ENCODE measurements at places on chromosomes 6 and 20. TPM values are rescaled to one million over a fixed set of nuclear protein-coding genes. Genes with fewer than 3 reads are reported as not detected.

DNA sequence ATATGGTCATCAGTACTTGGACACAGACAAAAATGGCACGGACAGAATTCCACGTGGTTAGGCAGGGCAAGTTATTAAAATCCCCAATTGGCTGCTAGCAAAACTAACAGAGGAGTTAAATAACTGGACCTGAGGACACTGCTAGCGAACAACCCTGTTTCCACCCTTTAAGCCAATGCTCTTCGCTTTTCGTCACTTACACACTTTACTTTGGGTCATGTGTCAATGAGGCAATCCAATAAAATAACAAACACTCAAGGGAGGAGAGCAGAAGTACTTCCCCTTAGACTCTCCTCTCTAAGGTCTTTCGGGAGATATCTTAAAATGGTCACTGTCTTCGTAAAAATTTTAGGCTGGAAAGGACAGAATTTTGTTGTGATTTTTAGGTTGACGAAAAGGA lies 68.6 kb downstream of the LCA5 start:
- no peak for DNase-seq

DNA sequence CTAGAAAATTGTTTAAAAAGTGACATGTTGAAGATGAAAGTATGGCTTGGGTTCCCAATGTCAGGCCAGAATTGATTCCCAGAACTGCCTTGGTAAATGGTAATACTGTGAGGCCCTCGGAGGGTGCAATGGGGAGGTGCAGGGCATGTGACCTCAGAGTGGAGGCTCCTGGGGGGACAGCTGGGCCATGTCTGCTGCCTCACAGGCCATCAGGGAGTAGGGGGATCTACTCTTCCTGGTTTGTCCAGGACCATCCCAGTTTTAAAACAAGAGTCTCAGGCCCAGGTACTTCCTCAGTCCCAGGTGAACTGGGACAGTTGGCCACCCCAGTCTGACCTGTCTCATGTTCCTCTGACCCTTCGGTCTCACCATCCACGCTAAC lies 55.3 kb upstream of the SNX9 start:
- no peak for DNase-seq

GRCh38 chr20:41380551-41381193 lies 14.1 kb upstream of the EMILIN3 start:
- no peak for DNase-seq

DNA sequence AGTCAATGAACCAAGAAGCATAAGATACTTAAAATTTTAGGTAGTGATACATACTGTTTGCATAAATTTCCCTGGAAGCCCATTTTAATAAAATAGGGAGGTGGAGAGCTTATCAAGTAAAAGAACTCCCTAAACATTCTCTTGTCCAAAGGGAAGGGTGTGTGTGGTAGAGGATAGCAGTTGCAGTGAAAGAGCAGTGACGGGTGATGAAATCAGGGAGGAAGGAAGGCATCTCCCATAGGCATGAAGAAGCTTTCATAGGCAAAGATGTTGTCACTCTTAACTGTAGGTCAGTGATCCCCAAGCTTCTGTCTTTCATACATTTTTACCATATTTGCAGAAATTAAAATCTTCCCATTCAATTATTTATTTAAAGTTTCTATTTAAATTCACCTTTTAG lies 60.0 kb upstream of the ZNF831 start:
- no peak for DNase-seq

- no peak for DNase-seq
Measured at GRCh38 chr6:128538763-128539162, 18.4 kb upstream of the PTPRK start.

- no peak for DNase-seq
Measured at GRCh38 chr6:158002951-158003853, 21.5 kb downstream of the SYNJ2 start.

- no peak for DNase-seq
Measured at GRCh38 chr6:37903351-37904340, 84.1 kb downstream of the ZFAND3 start.

DNA sequence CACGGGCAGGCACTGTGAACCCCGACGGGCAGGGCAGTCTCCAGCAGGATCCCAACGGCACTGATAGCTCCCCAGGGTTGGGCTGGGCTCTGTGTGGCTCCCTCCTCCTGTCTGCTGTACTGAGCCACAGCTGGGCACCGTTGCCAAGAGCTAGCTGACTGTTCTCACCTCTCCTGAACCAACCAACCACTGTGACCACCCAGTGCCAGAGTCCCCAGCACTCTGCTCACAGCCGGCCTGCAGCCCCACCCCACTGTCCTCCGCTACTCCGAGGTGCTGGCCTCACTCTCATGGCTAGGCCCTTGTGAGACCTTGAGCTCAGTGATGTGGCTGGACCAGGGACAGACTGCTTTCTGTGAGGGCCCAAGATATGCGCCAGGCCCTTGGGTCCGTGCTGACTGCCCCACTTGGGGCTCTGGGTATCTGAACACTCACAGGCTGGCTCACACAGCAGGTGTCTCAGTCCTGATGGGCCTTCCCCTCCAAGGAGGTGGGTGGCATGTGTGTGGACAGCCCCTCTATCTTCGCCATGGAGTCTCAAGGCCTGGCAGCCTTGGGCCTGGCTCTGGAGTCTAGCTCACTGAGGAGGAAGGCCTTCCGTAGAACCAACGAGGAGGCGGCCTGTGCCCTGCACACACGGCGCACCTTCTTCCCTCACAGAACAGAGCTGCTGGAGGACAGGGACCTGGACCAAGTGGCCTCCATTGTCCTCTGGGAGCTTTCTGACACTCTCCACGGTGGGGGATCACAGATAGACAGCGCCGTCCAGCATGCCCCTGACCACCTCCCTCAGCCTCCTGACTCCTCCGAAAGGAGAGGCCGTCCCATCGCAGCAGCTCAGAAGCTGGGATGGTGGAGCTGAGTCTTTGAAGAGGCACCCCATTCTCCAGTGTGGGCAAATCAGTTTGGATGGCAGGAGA lies 53.5 kb downstream of the TCP11 start:
- no peak for DNase-seq

DNA sequence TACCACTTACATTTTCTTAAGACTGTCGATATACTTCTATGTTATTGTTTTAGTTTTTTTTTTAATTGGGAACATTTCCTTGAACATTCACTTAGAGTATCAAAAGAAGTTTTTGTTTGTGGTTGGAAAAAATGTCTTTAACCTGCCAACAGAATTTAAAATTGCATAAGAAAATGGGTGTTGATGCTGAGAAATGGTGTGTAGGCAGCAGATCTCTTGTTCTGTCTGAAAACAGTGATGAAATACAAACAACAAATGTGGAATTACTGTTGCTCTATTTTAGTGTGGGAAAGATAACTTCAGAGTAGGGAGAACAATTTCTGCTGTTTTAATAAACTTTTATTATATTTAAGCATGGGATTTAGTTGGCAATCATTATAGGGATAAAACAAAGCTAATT lies 293.5 kb downstream of the CDKAL1 start:
- no peak for DNase-seq

GRCh38 chr20:32112841-32113240 lies 3.3 kb downstream of the TM9SF4 start:
- DNase-seq: no peak

- no peak for DNase-seq
Measured at GRCh38 chr6:157644043-157644810, 178.8 kb upstream of the SNX9 start.

DNA sequence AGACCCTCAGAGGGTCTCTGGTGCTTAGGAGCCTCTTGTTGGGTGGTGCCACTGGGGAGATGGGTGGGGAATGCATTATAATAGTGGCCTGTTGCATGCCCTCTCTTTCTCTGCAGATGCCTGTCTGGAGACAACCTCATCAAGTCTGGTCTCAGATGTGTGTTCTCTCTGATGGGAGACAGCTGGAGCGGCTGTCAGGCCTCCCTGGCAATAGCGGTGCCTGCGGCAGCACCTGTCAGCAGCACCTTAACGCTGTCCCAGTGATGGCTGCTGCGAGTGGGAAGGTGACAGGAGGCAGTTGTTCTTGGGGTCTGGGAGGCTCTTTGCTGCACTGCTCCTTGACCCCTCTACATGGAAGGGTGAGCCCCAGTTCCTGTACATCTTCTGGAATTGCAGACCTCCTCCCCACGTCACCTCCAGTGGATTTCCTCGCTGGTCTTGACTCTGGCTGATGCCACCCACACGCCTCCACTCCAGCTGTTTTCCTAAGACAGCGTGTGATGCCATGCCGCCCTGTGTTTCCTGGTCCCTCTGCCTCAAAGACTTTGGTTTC lies 63.3 kb upstream of the BLCAP start:
- no peak for DNase-seq

DNA sequence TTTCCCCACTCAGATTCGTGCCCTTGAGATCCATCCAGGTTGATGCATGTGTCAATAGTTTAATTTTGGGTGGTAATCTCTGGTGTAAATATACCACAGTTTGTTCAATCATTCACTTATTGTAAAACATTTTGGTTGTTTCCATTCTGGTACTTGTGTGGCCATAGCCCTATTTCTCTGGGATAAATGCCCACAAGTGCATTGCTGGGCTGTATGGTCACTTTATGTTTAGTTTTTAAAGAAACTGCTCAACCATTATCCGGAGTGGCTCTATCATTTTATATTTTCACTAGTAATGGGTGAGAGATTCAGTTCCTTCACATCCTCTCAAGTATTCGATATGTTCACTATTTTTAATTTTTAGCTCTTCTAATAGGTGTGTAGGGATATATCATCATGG lies 60.7 kb upstream of the RNF24 start:
- DNase-seq: no peak

DNA sequence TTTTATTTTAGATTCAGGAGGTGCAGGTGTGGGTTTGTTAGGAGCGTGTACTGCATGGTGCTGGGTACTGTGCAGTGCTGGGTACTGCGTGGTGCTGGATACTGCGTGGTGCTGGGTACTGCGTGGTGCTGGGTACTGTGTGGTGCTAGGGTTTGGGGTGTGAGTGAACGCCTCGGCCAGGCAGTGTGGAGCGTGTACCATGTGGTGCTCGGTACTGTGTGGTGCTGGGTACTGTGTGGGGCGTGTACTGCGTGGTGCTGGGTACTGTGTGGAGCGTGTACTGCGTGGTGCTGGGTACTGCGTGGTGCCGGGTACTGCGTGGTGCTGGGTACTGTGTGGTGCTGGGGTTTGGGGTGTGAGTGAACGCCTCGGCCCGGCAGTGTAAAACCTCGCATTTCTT lies 62.9 kb downstream of the WDR27 start:
- no peak for DNase-seq

DNA sequence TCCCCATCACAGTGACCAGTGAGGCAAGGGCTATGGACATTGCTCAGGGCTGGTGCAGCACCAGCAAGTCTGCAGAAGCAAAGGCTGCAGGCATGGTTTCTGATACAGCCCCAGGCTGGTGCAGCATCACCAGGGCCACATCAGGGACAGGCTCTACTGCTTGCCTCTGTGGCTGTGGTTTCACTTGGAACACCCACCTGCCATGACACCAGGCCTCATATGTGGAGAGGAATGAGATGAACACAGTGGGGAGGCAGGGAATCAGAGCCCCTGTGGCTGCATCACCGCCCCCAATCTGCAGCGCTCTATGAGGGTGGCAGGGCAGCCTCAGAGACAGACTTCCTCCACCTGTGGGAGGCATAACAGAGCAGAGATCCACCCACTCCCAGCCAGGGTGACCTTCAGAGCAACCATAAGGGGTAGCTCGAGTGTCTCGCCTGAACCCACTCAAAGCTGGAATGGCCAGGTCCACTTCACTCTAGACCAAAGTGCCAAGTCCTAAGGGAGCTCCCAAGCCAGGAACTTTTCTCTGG lies 7.9 kb downstream of the RING1 start:
- DNase-seq: peak; percentile 22

GRCh38 chr6:118316796-118317384 lies 231.2 kb upstream of the PLN start:
- DNase-seq: no peak

- no peak for DNase-seq
Measured at GRCh38 chr20:2871661-2872458, 1.4 kb upstream of the PTPRA start.

DNA sequence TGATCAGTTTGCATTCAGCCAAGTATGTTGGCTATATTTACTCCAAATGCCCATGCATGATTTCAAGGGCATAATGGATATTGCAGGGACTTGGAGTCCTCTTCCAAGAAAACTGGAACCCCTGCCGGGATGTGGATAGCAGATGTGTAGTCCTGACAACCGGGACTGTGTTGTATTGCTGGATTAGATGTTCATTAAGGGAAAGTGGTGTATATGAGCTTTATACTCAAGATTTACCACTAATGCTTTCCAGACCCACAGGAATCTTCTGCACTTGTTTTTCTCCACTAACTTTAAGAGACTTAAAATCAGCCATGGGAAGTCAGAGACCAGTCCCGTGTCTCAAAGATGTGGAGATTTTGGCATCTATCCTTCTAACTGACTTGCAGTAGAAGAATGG lies 770.9 kb downstream of the HDGFL1 start:
- no peak for DNase-seq

GRCh38 chr6:136784910-136785746 lies 7.1 kb downstream of the MAP3K5 start:
- peak; percentile 61 for DNase-seq

DNA sequence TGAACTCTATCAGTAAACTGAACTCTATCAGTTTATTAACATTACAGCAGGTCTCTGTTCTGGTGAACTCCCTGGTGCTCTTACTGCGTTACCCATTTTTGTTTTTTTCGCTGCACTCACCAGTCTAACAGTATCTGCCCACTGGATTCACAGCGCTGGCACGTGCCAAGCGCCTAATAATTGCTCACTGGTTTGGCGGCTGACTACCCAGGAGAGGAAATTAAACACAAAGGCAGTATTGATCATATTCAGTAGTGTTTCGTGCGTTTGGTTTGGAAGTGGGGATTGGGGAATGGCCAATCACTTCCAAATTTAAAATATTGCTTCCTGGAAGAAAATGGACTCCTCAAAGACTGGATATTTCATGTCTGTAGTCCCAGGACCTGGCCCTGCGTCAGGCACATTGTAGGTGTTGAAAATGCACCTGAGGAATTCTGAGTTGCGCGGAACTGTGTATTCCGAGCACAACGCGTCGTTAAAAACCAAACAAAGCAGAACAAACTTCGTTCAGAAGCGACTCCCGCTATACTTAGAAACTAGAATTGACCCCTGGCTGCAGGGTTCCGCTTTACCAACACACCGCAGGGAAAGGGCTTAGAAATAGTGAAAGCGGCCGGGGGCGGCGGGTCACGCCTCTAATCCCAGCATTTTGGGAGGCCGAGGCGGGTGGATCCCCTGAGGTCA lies 1.1 kb upstream of the RPS12 start:
- DNase-seq: peak; percentile 69

- DNase-seq: no peak
Measured at GRCh38 chr6:168214586-168215104, 104.9 kb downstream of the DACT2 start.

GRCh38 chr6:107064579-107065065 lies 36.6 kb downstream of the MTRES1 start:
- DNase-seq: peak; percentile 71

Gene TBX18
- total RNA-seq: 46.1 TPM

Gene PRR18
- total RNA-seq: not detected

Gene NTSR1
- 0.09 TPM for total RNA-seq

Gene TOP1
- total RNA-seq: 34.7 TPM

Gene FAM83C
- total RNA-seq: not detected

Gene C20orf144
- total RNA-seq: not detected

Gene MEP1A
- total RNA-seq: not detected

Gene SLC12A5
- 3.9 TPM for total RNA-seq

Gene RCAN2
- 14.8 TPM for total RNA-seq

Gene GLP1R
- total RNA-seq: 1.6 TPM

All from sciatic nerve (tissue), 2 donors.